Mesothelial cell of epicardium (in vitro differentiated cells): ENCODE measurements at places on chromosomes 4 and X. TPM values are rescaled to one million over a fixed set of nuclear protein-coding genes. Genes with fewer than 3 reads are reported as not detected.

GRCh38 chrX:120797188-120797851, 78.3 kb downstream of the CT47B1 start:
- no peak overlapping the region for H3K27ac ChIP-seq
- H3K36me3 ChIP-seq, result no peaks in the 10 kb centered on the region
- H3K27me3 ChIP-seq, result peaks cover 11% of the 10 kb centered on the region
- peaks cover 4% of the 10 kb centered on the region for H3K4me1 ChIP-seq
- no peak overlapping the region for H3K4me3 ChIP-seq

DNA sequence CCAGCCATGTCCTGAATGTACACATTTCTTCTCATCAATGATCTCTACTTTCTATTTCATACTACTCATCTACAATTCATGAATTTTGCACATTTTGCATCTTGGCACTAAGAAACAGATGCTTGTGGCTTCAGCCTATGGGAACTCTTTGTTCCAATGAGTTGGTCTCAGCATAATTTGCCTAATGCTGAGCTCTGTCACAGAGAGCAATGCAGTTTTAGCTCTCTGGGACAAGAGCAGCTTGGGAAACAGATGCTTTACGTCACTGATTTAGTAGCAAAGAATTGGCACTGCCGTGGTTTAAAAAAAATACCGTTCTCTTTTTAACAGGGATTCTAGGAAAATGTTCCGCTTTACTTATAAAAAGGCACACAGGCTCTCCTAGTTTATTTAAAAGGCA, 162.4 kb downstream of the WDFY3 start:
- no peak overlapping the region for H3K27ac ChIP-seq
- no peaks in the 10 kb centered on the region for H3K4me1 ChIP-seq
- DNase-seq, result no peak
- no peaks in the 10 kb centered on the region for H3K27me3 ChIP-seq
- no peak overlapping the region for H3K4me3 ChIP-seq

- H3K27ac ChIP-seq, result no peak overlapping the region
- peaks cover 1% of the 10 kb centered on the region for H3K4me1 ChIP-seq
- H3K36me3 ChIP-seq, result peaks cover 26% of the 10 kb centered on the region
- no peak for DNase-seq
These were observed 16.6 kb downstream of the NFKB1 start for GRCh38 chr4:102517753-102518152.

DNA sequence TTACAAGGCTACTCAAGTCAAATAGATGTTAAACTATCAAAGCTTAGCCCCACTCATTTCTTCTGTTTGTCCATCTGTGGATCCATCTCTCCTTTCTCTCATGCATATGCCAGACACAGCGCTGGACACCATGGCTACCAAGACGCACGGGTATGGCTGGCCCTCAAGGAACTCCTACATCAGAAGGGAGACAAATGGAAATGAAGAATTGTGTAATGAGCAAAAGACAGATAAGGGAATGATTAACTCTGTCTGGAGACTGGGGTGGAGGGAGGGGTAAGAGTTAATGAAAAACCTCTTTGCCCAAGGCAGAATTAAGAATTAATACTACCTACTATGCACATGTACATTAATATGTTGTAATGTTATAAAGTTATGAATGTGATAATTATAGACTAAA, 88.1 kb downstream of the MGST2 start:
- H3K4me1 ChIP-seq, result peaks cover 58% of the 10 kb centered on the region
- DNase-seq, result no peak
- H3K27me3 ChIP-seq, result no peaks in the 10 kb centered on the region
- H3K27ac ChIP-seq, result peak overlapping the region; percentile 8
- H3K4me3 ChIP-seq, result no peak overlapping the region
- no peaks in the 10 kb centered on the region for H3K36me3 ChIP-seq

- no peak overlapping the region for H3K4me3 ChIP-seq
- H3K4me1 ChIP-seq, result no peaks in the 10 kb centered on the region
- no peak for DNase-seq
- H3K27ac ChIP-seq, result no peak overlapping the region
- H3K36me3 ChIP-seq, result peaks cover 8% of the 10 kb centered on the region
These were observed 83.6 kb upstream of the PGRMC2 start for GRCh38 chr4:128371001-128371777.

GRCh38 chrX:55240788-55241340, 20.7 kb downstream of the PAGE5 start:
- no peaks in the 10 kb centered on the region for H3K36me3 ChIP-seq
- H3K4me1 ChIP-seq, result no peaks in the 10 kb centered on the region
- H3K4me3 ChIP-seq, result no peak overlapping the region
- no peak for DNase-seq

DNA sequence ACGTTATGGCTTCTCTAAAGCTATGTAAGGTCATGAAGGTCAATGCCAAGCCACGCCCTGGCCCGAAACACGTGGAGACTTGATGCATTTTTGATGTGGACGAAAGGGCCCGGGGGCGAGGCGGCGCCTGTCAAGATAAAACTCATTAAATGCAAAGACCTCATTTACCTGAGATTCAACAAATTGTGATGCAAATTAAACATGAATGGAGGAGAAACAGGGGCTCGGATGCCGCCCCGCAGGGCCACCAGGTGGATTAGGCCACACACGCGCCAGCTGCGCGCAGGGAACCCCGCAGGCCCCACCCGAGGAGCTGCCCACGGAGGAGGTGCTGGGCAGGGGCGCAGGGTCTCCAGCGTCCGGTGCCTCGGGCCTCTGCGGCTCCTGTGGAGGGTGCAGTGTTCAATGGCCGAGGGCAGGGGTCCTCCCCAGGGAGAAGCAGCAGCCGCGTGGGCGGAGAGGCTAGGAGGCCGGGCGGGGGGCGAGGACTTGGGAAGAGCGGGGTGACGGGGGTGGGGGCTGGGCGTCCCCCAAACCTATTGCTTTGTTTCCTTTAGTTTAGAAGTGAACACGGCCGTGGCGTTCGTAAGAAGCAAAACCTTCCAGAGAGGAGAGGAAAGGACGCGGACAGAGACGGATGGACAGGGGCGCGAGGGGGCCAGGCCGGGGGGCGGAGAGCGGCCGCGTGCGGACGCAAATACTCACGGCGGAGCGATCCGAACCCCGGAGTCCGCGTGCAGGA, 40.4 kb downstream of the CPLX1 start:
- peaks cover 2% of the 10 kb centered on the region for H3K36me3 ChIP-seq
- peaks cover 35% of the 10 kb centered on the region for H3K27me3 ChIP-seq
- peaks cover 26% of the 10 kb centered on the region for H3K4me1 ChIP-seq
- H3K4me3 ChIP-seq, result peak overlapping the region; percentile 58
- no peak overlapping the region for H3K27ac ChIP-seq
- no peak for DNase-seq

- peaks cover 42% of the 10 kb centered on the region for H3K4me1 ChIP-seq
- peak overlapping the region; percentile 79 for H3K27ac ChIP-seq
- H3K27me3 ChIP-seq, result no peaks in the 10 kb centered on the region
- no peaks in the 10 kb centered on the region for H3K36me3 ChIP-seq
These were observed 155.7 kb upstream of the MAP3K15 start for GRCh38 chrX:19670854-19671620.

DNA sequence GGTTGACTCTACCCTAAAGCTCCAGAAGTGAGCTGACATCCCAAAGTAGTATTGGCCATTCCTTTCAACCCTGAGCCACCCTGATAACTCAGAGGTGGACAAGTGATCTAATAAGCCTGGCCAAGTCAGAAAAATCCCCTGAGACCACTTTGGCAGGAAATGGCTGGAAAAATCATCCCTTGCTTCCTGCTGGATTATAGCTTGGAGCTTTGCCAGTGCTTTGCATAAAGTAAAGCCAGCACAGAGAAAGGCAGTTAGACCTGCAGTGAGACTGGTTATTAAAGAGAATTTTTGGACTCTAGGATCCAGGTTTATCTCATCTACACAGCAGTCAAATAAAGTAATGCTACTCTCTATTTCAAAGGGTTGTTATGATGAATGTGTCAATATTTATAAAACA, 6.4 kb downstream of the CXCL3 start:
- peaks cover 26% of the 10 kb centered on the region for H3K27me3 ChIP-seq
- H3K4me1 ChIP-seq, result no peaks in the 10 kb centered on the region
- no peak overlapping the region for H3K27ac ChIP-seq
- no peaks in the 10 kb centered on the region for H3K36me3 ChIP-seq
- DNase-seq, result no peak

DNA sequence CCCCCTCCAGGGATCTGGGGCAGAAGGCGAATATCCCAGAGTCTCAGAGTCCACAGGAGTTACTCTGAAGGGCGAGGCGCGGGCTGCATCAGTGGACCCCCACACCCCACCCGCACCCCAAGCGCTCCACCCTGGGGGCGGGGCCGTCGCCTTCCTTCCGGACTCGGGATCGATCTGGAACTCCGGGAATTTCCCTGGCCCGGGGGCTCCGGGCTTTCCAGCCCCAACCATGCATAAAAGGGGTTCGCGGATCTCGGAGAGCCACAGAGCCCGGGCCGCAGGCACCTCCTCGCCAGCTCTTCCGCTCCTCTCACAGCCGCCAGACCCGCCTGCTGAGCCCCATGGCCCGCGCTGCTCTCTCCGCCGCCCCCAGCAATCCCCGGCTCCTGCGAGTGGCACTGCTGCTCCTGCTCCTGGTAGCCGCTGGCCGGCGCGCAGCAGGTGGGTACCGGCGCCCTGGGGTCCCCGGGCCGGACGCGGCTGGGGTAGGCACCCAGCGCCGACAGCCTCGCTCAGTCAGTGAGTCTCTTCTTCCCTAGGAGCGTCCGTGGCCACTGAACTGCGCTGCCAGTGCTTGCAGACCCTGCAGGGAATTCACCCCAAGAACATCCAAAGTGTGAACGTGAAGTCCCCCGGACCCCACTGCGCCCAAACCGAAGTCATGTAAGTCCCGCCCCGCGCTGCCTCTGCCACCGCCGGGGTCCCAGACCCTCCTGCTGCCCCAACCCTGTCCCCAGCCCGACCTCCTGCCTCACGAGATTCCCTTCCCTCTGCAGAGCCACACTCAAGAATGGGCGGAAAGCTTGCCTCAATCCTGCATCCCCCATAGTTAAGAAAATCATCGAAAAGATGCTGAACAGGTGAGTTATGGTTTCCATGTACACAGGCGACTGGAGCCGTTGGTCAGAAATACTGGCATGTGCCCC, at the start of gene CXCL1:
Gene CXCL1, plus strand, starts transcription at position 264 of the 926 bp plus-strand sequence. Its CDS starts 78 bp downstream, at position 342.
- H3K27me3 ChIP-seq, result peaks cover 88% of the 10 kb centered on the region
- DNase-seq, result no peak
- no peak within 1 kb of the TSS for H3K27ac ChIP-seq
- no peaks in the 10 kb centered on the region for H3K36me3 ChIP-seq
- H3K4me1 ChIP-seq, result peaks cover 17% of the 10 kb centered on the region
- H3K4me3 ChIP-seq, result peak within 1 kb of the TSS; percentile 73

DNA sequence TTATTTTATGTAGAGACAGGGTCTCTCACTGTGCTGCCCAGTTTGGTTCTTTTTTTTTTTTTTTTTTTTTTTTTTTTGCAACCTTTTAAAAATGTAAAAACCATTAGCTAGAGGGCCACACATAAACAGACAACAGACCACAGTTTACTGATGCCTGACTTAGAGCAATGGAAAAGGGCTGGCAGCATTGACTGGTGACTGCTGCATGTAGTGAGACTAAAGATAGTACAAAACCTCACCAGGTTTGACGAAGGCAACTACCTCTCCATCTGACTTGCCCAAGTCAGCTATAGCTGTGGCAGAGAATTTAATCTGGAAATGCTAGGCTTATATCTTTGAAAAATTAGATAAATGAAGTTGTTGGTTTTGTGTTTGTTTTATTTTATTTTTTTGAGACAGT, 102.9 kb downstream of the RBM47 start:
- no peak for DNase-seq
- H3K27ac ChIP-seq, result no peak overlapping the region
- H3K4me3 ChIP-seq, result no peak overlapping the region
- H3K27me3 ChIP-seq, result no peaks in the 10 kb centered on the region
- peaks cover 11% of the 10 kb centered on the region for H3K4me1 ChIP-seq
- H3K36me3 ChIP-seq, result no peaks in the 10 kb centered on the region

GRCh38 chr4:25926462-25926861, 12.4 kb downstream of the SMIM20 start:
- H3K4me1 ChIP-seq, result no peaks in the 10 kb centered on the region
- no peaks in the 10 kb centered on the region for H3K27me3 ChIP-seq
- no peak for DNase-seq
- H3K36me3 ChIP-seq, result peaks cover 10% of the 10 kb centered on the region
- no peak overlapping the region for H3K4me3 ChIP-seq

DNA sequence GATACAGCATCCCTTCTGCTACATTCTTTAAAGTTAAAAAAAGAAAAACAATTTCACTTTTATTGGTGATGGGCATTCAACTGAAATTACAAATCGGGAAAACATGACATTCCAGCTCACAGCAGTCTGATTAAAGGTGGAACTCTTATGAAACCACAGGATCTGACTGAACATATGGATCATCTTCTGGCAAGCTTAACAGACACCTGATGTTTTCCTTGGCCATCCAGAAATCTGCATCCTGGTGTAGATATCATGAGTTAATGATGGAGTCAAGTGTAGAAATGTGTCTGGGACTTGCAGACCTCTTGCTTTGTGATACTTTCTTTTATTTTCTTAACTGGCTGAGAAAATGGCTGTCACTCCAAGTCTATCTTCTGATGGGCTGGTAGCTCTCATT, 167.9 kb downstream of the CBR4 start:
- DNase-seq, result no peak
- H3K36me3 ChIP-seq, result peaks cover 20% of the 10 kb centered on the region
- peaks cover 47% of the 10 kb centered on the region for H3K4me1 ChIP-seq
- H3K27me3 ChIP-seq, result no peaks in the 10 kb centered on the region
- H3K4me3 ChIP-seq, result no peak overlapping the region

DNA sequence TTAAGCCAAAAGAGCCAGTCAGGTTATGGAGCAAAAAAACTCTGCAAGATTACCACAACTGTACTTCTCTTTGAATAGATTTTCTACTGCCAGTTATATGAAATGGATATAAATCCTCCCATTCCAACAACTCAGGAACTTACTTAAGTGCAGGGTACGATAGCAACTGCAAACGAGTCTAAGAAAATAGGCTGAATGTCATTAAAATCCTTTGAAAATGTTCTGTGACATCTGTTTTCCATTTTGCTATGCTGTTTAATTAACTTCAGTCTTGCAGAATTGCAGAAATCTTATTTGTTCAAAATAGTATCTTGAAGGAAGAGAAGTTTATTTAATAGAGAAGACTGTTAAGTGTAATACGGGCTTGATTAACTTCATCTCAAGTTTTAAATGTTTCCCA, 243.8 kb downstream of the PALLD start:
- H3K36me3 ChIP-seq, result peaks cover 12% of the 10 kb centered on the region
- H3K27me3 ChIP-seq, result no peaks in the 10 kb centered on the region
- no peak overlapping the region for H3K4me3 ChIP-seq

GRCh38 chrX:148223361-148223760, 242.2 kb downstream of the FMR1NB start:
- H3K27me3 ChIP-seq, result no peaks in the 10 kb centered on the region
- H3K4me3 ChIP-seq, result no peak overlapping the region
- DNase-seq, result no peak
- no peaks in the 10 kb centered on the region for H3K36me3 ChIP-seq
- H3K27ac ChIP-seq, result no peak overlapping the region

GRCh38 chr4:21535898-21536297, 412.7 kb downstream of the KCNIP4 start:
- H3K4me1 ChIP-seq, result peaks cover 2% of the 10 kb centered on the region
- DNase-seq, result no peak
- H3K27me3 ChIP-seq, result no peaks in the 10 kb centered on the region
- H3K4me3 ChIP-seq, result no peak overlapping the region

- H3K4me3 ChIP-seq, result no peak overlapping the region
- no peak overlapping the region for H3K27ac ChIP-seq
- no peak for DNase-seq
- no peaks in the 10 kb centered on the region for H3K4me1 ChIP-seq
- H3K36me3 ChIP-seq, result no peaks in the 10 kb centered on the region
These were observed 48.1 kb downstream of the RHOXF2B start for GRCh38 chrX:120029354-120029753.

Gene SH3TC1
- total RNA-seq, result 22.0 to 24.0 TPM (median 23.2 TPM) in 3 replicates

Gene MAMLD1
- total RNA-seq, result 0.93 to 1.4 TPM (median 1.2 TPM) in 3 replicates

Gene GPR34
- total RNA-seq, result not detected in 3 replicates

Gene GAGE12J
- total RNA-seq, result not detected in 3 replicates

Gene HS6ST2
- 20.2 to 23.1 TPM (median 22.9 TPM) in 3 replicates for total RNA-seq

Gene CORIN
- total RNA-seq, result 1.1 to 1.5 TPM (median 1.3 TPM) in 3 replicates

Gene MAGEA11
- total RNA-seq, result not detected in 3 replicates

Gene BEX2
- 29.0 to 29.8 TPM (median 29.8 TPM) in 3 replicates for total RNA-seq
